GM12865 (cell line): ENCODE measurements at places on chromosomes 11 and 22.

- DNase-seq, result no peak
Measured at GRCh38 chr11:44408711-44409470, 99.0 kb upstream of the ALX4 start.

- DNase-seq, result no peak
Measured at GRCh38 chr11:1225386-1226225, 2.7 kb downstream of the MUC5B start.

DNA sequence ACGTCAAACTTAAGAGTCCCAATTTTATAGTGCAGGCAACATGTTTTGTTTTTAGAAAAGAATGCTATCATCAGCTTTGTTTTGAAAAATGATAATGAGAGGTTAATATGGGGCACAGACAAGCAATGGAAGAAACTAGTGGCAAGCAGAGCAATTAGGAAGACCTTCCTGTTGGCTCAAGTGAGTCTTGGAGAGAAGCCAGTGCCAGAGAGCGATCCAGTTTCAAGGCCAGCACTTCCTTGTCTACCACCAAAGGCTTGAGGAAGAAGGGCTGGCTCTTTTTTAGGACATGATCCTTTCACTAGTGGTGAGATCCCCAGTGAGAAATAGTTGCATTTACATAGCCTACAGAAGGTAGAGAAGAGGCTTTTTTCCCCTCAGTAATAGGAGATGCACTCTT lies 1340.7 kb downstream of the LRRC4C start:
- no peak for DNase-seq

- DNase-seq, result no peak
Measured at GRCh38 chr22:35425971-35426800, 26.2 kb downstream of the MCM5 start.

DNA sequence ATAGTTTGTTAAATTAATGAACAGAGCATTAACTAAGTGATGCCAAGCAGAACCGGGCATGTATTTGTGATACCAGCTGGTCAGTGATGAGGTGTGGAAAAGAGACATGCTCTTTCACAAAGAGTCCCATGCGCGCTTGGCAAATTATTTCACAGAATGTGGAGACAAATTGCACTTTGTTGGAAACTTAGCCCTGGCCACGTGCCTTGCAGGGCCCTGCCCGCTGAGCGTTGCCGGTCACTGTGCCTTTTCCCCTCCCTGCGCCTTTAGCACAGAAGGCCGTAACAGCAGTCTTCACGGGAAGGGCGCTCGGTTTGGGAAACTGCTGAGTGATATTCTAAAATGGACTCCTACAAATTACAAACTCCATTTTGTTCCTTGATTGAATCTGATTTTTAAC lies 235.9 kb downstream of the TBC1D22A start:
- DNase-seq, result no peak

GRCh38 chr11:113839842-113840241 lies 35.5 kb downstream of the USP28 start:
- DNase-seq, result peak; percentile 79

GRCh38 chr22:20153945-20154344 lies 3.1 kb upstream of the CCDC188 start:
- no peak for DNase-seq

GRCh38 chr11:3700410-3700809 lies 29.2 kb upstream of the CHRNA10 start:
- DNase-seq, result no peak

DNA sequence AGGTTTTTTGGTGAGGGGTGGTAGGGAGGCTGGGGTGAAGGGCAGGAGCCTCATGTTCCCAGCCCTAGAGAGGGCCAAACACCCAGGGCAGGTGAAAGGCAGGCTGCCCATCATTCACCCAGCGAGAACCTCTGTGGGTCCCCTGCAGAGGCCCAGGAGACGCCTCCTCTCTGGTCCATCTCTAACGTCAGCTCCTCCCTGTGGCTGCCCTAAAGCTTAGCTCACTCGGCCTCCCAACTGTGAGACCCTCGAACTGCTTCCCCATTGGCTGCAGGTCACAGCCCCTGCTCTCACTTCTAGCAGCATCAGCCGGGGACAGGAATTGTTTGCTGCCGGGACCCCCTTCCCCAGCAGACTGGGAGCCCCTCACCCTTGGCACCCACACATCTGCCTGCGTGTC lies 615 bp upstream of the NFAM1 start:
- DNase-seq, result no peak

DNA sequence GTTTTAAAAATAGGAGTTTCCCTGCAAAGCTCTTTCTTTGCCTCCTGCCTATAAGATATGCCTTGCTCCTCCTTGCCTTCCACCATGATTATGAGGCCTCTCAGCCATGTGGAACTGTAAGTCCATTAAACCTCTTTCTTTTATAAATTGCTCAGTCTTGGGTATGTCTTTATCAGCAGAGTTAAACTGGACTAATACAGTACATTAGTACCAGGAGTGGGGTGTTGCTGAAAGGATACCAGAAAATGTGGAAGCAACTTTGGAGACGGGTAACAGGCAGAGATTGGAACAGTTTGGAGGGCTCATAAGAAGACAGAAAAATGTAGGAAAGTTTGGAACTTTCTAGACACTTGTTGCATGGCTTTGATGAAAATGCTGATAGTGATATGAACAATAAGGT lies 709.9 kb downstream of the LUZP2 start:
- no peak for DNase-seq

- DNase-seq, result no peak
Measured at GRCh38 chr22:28397306-28397705, 282.3 kb downstream of the TTC28 start.

DNA sequence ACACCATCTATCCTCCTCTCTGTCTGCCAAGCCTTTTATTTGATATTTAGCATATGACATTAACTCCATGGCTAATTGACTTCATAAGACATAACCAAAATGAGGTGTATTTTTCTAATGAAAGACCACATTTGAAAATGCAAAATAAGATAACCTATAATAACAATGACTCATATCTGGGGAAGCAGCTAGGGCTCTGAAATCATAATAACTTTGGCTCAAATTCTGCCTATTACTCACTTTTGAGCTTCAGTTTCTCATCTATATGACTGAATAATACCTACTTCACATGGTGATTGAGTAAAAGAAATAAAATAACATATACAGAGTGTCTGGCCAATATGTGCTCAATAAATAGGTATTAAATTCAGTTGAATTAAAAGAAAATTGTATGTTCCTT lies 1419.8 kb upstream of the TENM4 start:
- DNase-seq, result no peak

DNA sequence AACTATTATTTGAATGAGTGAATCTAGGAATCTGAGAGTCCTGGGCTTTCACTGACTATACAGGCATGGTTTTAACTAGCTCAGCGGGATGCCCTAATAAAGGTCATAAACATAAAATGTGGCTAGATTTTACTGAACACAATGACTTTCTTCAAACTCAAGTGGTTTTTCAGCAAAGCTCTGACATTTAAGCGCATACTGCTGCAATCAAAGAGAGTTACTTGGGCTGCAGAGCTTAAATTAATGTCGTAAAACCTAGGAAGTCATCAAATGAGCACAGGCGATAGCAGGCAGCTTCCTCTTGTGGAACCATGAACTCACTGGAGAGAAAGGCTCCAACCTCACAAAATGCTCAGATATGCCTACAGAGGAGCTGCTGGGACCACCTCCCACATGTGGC lies 6.7 kb downstream of the CSNK2A3 start:
- no peak for DNase-seq

GRCh38 chr22:28425211-28425610 lies 254.4 kb downstream of the TTC28 start:
- no peak for DNase-seq

DNA sequence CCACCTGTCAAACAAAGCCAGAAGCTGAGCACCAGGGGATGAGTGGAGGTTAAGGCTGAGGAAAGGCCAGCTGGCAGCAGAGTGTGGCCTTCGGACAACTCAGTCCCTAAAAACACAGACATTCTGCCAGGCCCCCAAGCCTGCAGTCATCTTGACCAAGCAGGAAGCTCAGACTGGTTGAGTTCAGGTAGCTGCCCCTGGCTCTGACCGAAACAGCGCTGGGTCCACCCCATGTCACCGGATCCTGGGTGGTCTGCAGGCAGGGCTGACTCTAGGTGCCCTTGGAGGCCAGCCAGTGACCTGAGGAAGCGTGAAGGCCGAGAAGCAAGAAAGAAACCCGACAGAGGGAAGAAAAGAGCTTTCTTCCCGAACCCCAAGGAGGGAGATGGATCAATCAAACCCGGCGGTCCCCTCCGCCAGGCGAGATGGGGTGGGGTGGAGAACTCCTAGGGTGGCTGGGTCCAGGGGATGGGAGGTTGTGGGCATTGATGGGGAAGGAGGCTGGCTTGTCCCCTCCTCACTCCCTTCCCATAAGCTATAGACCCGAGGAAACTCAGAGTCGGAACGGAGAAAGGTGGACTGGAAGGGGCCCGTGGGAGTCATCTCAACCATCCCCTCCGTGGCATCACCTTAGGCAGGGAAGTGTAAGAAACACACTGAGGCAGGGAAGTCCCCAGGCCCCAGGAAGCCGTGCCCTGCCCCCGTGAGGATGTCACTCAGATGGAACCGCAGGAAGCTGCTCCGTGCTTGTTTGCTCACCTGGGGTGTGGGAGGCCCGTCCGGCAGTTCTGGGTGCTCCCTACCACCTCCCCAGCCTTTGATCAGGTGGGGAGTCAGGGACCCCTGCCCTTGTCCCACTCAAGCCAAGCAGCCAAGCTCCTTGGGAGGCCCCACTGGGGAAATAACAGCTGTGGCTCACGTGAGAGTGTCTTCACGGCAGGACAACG lies 11.7 kb downstream of the CXCR5 start:
- peak; percentile 79 for DNase-seq

GRCh38 chr11:33685082-33685481 lies 15.5 kb downstream of the C11orf91 start:
- DNase-seq, result no peak

DNA sequence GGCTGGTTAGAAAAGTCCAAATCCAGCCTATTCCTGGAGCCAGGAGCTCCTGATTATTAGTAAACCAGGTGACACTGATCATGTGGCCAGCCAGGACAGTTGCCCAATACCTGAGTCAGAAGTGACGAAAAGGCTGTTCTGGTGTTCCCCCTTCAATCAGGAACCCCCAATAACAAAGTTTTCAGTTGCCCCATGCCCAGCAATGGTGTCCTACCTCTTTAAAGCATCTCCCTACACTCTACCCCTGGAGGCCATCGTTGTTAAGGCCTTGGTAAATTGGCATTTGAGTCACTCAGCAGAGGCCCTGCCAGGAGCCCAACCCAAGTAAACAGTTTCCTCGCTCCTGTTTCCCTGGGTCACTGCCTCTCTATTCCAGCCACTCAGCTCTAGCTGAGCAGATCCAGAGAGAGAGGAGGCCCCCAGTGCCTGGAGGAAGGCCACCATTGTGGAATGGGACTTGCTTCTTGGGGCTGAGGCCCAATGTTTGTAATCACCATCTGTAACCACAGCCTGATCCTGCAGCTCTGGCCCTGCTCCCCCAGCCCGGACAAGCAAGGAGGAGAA lies 25.0 kb downstream of the ARHGAP1 start:
- DNase-seq, result no peak

- DNase-seq, result no peak
Measured at GRCh38 chr11:117913736-117914397, 15.3 kb downstream of the TMPRSS13 start.

- DNase-seq, result no peak
Measured at GRCh38 chr11:93630037-93630436, 31.4 kb upstream of the CEP295 start.
